ENCODE measurements at places on chromosomes 1 and 21.

DNA sequence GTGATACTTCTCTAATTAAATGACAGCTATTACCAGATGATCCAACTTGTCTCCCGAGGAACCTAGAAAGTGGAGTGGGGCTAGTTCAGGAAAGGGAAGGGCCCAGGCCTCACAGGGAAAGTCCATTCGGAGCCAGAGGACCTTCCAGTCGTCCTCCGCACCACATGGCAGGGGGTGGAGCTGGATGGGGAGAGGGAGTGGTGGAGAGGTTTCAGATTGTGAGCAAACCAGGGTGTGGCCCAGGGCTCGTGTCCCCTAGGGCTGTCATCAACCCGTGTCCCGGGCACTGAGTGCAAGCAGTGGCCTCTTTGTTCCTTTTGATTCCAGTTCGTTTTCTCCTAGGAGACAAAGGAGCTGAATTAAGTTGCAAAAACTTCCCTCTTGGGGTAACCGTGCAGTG is 114.9 kb downstream of the HUNK start:
- no peak for DNase-seq

- no peak for DNase-seq
Observed at GRCh38 chr1:223269006-223269405, 95.0 kb downstream of the SUSD4 start.

DNA sequence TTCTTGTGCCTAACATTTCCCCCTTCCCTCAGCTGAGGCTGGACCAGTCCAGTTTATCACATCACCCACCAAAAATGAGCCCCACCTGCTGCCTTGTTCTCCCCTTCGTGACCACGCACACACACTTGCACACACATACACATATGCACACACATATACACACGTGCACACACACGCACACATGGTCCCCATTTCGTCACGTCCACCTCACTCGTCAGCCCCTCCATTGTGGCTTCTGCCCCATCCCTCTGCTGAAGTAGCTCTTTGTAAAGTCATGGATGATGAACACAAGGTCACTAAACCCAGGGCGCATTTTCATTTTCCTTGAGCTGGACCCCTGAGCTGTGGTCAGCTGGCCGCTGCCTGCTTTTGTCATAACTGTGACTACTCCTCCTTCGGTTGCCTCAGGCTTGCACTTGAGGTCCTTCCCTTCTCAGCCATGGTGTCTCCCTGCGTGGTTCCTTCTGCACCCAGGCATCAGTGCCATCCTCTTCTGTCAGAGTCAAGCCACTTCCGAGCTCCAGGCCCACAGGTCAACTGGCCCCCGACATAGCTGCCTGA is 93.8 kb downstream of the SYT2 start:
- DNase-seq = peak; percentile 77

DNA sequence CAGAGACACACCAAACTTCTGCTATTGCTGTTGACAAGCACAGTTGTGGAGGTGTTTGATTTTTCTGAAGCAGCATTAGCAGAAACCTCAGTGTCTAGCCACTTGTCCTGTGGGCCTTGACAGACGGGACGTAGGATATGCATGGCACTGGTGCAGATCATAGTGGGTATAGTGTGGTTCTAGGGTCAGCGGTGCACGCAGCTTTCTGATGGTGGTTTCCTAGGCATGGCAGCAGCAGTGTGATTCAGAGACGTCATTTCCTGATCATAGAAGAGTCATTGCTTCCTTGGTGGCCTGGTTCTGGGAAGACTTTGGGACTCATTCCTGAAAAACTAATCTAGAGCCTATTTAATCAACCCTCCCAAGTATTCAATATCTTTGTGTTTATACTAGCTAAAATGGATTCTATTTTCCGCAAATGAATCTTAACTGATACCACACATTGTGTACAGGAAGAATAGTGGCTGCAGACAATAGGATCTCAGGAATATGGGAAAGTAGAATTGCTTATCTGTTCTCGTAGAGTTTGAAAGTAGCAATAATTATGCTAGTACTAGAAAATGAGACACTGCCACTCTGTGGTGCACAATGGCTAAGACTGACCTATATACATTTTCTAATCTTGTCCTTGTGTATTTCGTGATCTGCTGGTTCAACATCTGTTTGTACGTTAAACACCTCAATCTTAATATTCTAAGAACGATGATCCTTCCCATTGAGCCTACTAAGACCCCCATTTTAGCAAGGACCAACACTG is 2.8 kb upstream of the USP1 start:
- peak; percentile 5 for DNase-seq

GRCh38 chr1:40928699-40929098 is 50.8 kb upstream of the CTPS1 start:
- DNase-seq = no peak

- DNase-seq = no peak
Observed at GRCh38 chr21:9772348-9772672, 749.1 kb upstream of the TPTE start.

DNA sequence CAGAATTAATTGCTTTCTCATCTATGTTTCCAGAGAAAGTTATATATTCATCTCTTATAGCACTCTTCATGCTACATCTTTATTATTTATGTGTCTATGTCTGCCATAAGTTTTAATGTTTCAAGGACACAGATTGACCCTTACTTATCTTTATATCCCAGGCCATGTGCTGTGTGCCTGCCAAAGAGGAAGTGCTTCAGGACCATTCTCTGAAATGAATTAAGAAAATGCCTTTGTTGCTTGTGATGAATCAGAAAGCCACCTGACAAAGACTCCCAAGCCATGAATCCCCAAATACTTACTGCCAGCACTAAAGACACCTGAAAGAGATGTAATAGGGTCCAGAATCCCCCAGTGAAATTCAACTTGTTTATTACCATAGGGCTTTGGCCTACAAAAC is 342.1 kb upstream of the C1orf87 start:
- no peak for DNase-seq

- DNase-seq = no peak
Observed at GRCh38 chr1:118159569-118159968, 25.5 kb downstream of the SPAG17 start.

GRCh38 chr1:219670426-219671149 is 57.7 kb upstream of the ZC3H11B start:
- DNase-seq = no peak

GRCh38 chr1:92486251-92487077 is at the start of gene GFI1:
Gene GFI1 (minus strand): TSS chr1:92486925. CDS start chr1:92483487, 3,438 bp downstream.
- no peak for DNase-seq

- no peak for DNase-seq
Observed at GRCh38 chr1:165958306-165958705, 130.9 kb downstream of the UCK2 start.

GRCh38 chr21:31902438-31902837 is 29.6 kb downstream of the HUNK start:
- DNase-seq = no peak

DNA sequence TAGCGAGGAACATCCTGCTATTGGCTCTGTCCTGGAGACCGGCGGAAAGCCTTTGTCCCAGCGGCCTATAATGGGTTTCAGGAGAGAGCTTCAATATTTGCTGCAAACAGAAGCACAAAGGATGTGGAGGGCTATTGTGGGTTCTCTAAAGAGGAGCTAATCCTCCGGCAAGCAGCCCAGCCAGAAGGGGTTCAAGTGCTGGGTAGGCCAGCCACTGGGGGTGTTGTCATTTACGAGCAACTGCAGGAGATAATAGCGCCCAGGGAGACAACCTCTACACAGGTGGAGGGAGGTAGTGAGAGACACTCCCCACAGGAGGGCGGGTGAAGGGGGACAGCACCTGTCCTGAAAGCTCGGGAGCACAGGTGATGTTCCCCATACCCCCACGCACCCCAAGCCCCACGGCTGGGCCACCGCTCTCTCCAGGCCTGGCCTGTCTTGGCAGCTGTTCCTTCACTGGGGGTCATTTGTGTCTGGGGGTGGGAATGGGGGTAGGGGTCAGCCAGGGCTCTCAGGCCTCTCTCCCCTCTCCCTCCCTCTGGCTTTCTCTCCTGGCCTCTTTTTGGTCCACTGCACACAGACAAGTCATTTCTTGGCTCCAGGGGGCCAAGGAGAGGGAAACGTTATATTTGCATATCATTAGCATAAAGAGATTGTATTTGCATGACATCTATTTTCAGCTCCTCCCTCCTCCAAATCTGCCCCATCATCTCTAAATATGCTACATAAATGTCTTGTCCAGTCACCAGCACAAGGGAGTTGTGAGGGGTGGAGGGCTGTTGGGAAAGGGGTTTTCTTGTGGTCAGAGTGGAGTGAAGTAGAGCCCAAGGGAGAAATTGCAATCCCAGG is 22.0 kb upstream of the SLC26A9 start:
- no peak for DNase-seq

GRCh38 chr1:232980355-232980978 is 30.1 kb downstream of the NTPCR start:
- DNase-seq = no peak

- DNase-seq = no peak
Observed at GRCh38 chr1:157948312-157949073, 45.0 kb upstream of the KIRREL1 start.

GRCh38 chr21:28788030-28788429 is 204.6 kb downstream of the LTN1 start:
- DNase-seq = no peak

DNA sequence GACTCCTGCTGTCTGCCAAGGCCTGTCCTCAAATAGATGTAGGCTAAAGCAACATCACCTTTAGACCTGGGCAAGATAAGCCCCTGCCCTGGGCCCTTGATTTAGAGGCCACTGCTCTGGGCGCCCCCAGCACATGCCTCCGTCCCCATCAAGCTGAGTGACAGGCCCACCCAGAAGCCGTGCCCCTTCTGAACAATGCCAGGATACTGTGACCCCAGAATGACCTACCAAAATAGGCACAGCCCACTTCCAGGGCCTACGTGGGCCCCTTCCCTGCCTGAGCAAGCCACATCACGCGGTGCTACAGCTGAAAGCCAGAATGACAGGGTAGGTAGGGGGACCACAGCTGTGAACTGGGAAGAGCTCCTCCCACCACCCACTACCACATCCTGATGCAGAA is 24.7 kb upstream of the BECN2 start:
- no peak for DNase-seq

- no peak for DNase-seq
Observed at GRCh38 chr1:41293779-41294178, 51.7 kb upstream of the SCMH1 start.

- no peak for DNase-seq
Observed at GRCh38 chr1:186511761-186512637, 51.1 kb upstream of the PDC start.

GRCh38 chr1:116504308-116505156 is 66.3 kb downstream of the CD58 start:
- DNase-seq = peak; percentile 87

- no peak for DNase-seq
Observed at GRCh38 chr1:107010582-107010981, 45.9 kb upstream of the PRMT6 start.

- no peak for DNase-seq
Observed at GRCh38 chr1:96206451-96206850, 515.1 kb upstream of the PTBP2 start.

DNA sequence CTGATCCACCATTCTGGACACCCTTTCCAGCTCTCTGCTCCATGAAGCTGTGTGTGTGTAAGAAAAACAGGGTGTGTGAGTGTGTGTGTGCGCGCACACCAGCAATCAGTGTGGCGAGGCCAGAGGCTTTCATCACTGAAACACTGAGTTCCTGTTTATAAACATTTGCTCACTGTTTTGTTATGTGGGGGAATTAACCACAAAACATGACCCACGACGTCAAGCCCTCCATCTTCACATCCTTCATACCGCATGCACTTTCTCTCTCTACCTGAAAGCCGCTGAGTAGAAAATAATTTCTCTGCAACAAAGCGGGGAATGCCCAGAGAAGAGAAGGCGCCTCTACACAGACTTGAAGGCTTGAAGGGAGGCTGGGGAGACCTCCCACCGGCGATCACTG is 148.9 kb upstream of the IRF2BP2 start:
- no peak for DNase-seq

GRCh38 chr1:100037927-100038659 is 68.3 kb downstream of the SLC35A3 start:
- DNase-seq = peak; percentile 90

DNA sequence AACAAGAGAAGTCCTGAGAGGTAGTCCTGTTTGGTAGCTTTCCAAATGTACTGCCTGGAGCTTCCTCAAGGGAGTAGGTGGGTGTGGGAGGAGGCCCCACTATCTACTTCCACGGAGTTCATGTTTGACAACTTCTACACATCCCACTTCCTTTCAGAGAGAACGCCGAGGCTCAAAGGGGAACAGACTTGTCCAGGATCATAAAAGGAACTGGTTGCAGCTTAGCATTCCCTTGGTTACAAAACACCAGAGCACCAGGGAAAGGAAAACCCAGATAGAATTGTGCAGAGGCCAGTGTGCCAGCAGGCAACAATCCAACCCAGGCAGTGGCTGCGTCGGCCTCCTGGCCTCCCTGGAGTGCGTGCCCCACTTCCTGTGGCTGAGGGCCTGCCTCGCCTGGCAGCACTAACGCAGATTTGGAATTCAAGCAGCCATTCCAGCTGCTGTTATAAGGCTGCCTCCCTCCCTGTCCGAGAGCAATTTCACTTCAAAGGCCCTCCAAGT is 4.2 kb upstream of the RAP1GAP start:
- no peak for DNase-seq

DNA sequence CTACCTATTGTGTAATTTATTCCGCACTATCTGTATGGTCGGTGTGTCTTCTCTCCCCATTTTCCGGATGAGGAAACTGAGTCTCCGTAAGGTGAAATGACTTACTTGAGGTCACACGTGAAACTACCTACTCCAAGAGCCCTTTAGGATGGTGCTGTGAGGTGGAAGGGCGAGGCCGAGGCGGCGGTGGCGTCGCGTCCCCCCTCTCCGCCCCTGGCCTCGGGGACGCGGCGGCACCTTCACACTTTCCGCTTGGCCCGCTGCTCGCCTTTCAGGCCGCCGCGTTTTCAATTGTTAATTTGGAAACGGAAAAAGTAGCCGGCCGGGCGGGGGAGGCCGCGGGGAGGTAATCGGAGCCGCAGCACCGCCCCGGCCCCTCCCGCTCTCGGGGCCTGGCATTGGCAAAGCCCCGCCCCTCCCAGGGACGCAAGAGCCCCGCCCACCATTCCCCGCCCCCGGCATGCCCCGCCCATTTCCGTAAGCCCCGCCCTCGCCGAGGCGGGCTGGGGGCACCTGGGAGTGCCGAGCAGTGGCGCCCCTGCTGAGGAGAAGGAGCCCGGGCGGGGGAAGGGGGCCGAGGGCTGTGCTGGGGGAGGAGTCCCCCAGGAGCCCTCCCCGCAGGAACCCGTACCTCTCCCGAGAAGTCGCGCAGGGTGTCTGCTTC is 18.6 kb downstream of the KCNQ4 start:
- no peak for DNase-seq

GRCh38 chr1:113391649-113392271 is 1.4 kb downstream of the MAGI3 start:
- no peak for DNase-seq
